ENCODE measurements at places on chromosomes 7 and 10.

- DNase-seq = peak; percentile 83
Observed at GRCh38 chr7:5450549-5451327, 27.1 kb upstream of the TNRC18 start.

DNA sequence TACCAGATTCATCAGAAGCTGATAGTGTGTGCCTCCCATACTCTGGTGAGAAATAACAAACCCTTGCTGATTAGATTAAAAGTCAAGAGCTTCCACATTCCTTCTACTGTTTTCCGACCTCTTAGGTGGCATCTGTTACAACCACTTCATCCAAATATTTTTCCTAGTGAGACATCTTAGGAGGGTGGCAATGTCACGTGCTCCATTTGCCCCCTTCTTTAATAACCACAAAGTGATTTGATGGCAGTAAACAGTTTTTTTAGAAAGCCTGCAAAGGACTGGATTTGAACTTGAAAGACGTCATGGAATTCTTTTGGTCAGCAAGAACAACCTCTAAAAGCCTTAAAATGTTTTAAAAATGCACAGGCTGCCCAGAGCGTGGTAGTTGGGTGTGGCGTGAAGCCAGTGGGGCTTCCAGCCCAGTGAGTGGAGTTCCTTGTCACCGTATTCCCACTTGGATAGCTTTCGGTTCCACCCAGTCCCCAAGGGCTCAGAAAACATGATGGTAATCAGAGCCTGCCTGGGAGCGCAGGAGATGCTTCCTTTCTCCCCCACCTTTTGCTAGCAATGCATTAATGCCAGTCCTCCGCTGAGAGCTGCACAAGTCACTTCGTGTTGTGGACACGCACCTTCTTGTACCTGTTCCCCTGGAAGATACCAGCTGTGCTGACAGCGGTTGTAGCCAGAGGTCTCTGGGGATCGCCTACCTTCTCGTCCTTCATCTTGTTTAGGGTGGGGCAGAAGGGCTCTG is 256.4 kb downstream of the KIAA1217 start:
- DNase-seq = no peak

DNA sequence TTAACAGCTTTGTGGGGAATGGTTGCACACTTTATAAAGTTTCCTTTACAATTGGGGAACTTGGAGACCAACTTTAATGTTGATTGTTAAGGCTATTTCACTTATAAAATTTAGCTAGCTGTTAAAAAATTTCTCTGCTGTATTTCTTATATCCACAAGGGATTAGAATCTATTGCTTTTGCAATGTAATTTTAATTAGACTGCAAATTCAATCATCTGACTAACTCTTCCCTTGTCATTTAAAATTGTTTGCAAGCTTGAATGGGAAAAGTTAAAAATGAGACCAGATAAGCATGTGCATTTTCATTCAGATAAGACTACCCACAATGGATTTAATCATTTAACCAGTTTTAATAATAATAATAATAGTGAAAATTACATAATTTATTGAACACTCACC is 213.2 kb downstream of the BICC1 start:
- DNase-seq = no peak

DNA sequence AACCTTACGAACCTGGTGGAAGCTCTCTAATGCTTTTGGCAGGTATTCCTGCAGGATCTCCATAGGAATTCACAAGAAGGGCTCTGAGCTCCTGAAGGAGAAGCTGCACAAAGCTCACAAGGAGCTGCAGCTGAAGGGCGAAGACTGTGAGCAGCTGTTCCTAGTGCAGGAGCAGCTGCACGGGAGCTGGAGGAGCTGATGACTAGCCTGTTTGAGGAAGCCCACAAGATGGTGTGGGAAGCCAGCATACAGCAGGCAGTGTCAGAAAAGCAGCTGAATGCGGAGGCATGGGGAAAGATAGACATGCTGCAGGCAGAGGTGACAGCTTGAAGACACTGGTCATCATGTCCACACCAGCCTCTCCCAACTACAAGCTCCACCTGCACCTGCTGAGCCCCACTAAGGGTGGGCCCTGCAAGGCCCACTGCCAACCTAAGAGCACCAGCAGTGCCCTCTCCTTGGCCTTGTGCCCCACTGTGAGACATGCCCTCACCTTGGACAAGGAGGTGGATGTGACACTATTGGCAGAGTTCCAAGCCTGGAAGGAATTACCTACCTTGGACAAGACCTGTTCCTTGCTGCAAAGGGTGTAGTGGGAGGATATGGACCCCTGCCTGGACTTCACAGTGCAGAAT is 250.6 kb downstream of the BBS9 start:
- DNase-seq = no peak

DNA sequence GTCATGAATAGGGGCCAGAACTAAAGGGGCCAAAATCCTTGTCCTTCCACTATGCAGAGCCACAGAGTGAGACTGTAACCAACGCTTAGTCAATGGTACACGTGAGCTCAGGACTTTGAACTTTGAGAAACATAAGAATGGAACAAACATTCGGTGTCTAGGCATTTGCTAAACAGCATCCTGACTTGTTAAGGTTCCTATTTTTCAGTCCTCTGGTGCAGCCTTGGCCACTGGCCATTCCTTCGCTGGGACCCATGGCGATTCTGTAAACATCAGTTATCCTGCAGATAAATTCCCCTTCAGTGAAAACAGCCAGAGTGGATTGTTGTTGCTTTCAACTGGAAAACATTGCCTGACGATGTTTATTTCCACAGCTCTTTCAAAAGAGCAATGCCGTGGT is 266.8 kb downstream of the SORCS1 start:
- no peak for DNase-seq

GRCh38 chr10:5561704-5562645 is 37.2 kb downstream of the CALML3 start:
- no peak for DNase-seq

DNA sequence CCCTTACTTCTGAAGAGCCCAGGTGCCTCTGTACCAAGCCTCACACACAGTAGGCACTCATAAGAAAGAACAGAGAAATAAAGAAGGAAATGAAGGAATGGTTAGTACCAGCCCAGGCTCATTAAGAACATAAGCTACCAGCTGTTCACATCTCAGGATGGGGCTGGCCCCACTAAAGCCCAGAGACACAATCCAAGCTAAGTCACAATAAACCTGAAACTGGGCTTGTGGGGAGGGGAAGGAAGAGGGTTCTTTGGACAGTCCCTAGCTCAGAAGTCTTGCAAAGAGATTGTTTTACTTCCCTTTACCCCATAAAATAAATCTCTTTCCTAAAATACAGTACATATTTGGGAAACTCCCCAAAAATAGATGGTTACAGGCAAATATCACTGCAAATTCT is 24.3 kb downstream of the FBXW4 start:
- no peak for DNase-seq

DNA sequence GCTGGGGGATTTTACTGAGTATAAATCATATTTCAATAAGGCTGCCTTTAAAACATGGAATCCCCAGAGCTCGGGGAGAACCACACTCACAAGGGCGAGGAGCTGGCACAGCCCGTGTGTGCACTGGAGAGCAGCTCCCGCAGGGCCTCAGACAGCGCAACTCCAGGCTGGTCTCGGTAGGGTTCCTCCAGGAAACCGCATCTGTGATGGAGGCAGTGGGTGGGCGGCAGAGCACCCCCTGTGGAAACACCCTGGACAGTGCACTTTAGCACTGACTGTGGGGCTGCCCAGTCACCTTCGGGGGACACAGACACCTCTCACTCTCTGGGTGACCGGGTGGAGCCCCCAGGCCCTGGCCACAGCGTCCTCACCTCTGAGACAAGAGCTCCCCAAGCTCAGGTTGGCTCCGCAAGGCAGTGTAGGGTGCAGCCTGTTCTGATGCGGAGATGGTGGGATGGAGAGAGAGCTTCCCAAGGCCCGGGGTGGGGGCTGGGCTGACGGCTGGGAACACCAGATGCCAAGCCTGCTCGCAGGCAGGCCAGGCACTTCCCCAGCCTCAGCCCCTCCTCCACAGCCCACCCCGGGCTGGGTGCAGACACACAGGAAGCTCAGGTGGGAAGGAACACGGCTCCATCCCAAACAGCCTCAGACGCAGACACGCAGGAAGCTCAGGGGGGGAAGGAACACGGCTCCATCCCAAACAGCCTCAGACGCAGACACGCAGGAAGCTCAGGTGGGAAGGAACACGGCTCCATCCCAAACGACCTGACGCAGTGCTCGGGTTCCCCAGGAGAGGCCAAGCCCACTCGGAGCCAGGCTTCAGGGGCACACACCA is 224.4 kb downstream of the MAD1L1 start:
- DNase-seq = no peak

DNA sequence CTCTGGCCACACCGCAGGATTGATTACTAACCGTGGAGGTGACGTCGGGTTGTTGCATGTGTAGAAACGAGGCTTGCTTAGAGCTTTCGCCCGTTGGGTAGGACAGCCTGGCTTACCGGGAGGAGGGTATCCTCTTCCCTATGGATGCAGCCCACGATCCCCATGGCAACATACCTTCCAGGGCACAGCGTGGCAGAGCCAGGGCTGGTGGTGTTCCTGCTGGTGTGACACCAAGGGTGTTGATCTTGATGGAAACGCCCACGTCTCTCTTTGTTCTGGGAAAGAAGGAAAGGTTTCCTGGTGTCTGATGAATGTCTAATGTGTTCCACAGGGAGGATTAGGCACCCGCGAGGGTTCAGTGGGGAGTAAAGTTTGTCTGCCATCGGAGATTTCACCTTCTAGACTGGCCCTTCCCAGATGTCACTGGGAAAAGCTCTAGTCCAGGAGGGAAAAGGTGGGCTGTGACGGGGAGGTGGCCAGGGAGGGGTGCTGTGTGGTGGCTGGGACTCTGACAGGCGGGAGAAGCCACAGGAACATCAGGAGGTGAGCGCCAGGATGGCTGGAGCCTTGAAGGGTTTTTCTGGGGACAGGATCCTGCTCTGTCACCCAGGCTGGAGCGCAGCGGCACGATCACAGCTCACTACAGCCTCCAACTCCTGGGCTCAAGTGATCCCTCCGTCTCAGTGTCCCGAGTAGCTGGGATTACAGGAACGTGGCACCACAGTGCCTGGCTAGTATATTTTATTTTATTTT is 102.1 kb downstream of the CUX1 start:
- DNase-seq = no peak

DNA sequence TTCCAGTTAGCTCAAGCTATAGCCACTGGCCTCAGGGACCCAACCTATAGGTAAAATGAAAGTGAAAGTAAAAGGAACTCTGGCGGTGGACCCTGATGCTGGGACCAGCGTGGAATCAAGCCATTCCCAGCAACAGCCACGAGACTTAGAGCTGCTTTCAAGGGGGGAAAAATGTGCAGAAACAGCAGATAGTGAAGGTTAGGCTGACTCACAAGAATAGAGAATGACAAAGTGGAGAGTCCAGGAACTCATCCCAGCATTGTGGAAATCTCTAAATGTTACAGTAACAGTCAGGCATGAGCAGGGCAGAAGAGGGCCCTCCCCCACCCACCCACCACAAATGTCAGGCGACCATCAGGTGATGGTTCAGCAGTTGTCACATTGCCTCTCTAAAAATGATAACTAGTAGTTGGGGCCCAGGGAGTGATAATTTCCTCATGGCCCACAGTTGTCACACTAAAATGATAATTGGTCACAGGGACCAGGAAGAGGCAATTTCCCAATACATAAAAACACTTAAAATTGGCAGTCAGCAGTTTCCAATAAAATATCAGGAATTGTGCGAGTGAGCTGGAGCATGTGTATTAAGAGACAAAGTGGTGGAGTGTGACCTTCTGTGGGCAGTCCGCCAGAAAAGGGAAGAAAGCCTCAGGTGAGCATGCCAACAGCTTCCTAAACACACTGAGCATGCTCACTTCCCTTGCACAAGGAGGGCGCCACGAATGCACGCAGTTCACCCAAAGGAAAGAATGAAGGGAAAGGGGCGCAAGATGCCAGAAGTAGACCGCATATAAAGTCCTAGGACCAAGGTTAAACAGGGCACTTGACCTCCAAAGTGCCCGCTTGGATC is 129.8 kb upstream of the PPP1R3A start:
- peak; percentile 23 for DNase-seq

GRCh38 chr7:28865601-28866144 is 92.5 kb downstream of the TRIL start:
- DNase-seq = peak; percentile 26

- DNase-seq = no peak
Observed at GRCh38 chr10:85596389-85596788, 770.2 kb downstream of the GRID1 start.

GRCh38 chr7:114554781-114555537 is 140.3 kb downstream of the FOXP2 start:
- no peak for DNase-seq

DNA sequence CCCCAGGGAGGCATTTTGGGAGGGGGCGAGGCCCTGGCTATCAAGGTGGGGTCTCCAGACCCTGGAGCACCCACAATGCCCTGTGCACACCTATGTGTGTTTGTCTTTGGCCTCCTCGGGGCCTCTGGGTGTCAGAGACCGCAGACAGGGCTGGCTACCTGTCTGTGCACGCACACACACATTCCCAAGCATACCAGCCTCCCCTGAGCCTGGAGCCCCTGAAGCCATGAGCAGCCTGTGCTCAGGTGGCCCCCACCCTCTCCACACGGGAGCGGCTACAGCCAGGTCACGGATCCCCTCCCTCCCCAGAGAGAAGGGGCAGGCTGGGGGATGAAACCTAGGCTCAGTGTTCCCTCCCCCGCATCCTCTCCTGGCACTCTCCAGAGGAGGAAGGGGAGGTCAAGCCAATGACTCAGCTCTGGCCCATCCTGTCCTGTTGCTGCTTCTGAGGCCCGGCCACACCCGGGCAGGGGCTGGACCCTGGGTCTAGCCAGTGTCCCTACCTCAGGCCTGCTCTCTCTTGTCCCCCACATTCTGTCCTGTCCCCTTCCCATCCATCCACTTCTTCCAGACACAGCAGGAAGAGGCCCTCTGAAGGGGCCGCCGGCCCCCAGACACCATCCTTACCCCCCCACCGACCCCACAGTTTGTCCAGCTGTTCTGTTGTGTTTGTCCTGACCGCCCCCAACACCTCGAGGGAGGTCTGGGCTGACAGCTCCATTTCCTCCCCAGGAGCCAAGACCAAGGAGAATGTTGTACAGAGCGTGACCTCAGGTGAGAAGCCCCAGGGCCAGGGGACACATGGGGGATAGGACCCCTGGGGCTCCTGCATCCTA is 720 bp downstream of the SNCG start:
- DNase-seq = no peak

GRCh38 chr10:293636-294035 is 158.4 kb downstream of the ZMYND11 start:
- DNase-seq = no peak

- no peak for DNase-seq
Observed at GRCh38 chr7:143505838-143506237, 28.2 kb downstream of the TAS2R41 start.
